ENCODE measurements at places on chromosomes 5 and 9. TPM values are rescaled to one million over a fixed set of nuclear protein-coding genes. Genes with fewer than 3 reads are reported as not detected.
A peak's percentile ranks its signal among the peaks of the same experiment; 100 is the strongest.

GRCh38 chr9:116073826-116074225 is 79.8 kb upstream of the PAPPA start:
- DNase-seq, result no peak

- no peak for DNase-seq
These were observed 370.3 kb downstream of the ARHGEF28 start for GRCh38 chr5:73996151-73996755.

GRCh38 chr5:107958861-107959260 is 288.1 kb upstream of the EFNA5 start:
- no peak for DNase-seq

DNA sequence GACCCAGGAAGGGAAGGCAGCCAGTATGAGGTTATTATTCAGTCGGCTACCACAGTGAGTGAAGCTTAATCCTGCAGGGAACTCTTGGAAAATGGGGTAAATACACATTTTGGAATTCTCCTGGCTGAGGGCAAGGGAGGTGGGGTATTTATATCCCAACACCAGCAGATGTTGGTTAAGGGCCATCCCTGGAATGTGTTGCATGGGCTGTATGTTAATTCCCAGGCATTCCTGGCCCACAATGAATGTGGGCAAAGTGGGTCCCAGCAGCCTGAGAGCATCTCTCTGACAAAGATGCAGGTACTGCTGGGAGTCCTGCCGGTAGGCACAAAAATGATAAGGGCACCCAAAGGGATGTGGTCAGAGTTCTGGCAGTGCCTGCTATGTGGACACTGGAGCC is 2.9 kb upstream of the GPRIN1 start:
- no peak for DNase-seq

GRCh38 chr5:132876020-132876759 is 2.7 kb downstream of the LEAP2 start:
- DNase-seq, result no peak

GRCh38 chr5:77828445-77828844 is 52.3 kb upstream of the TBCA start:
- no peak for DNase-seq

- no peak for DNase-seq
These were observed 87.4 kb upstream of the GNA14 start for GRCh38 chr9:77735494-77735893.

- no peak for DNase-seq
These were observed 446.4 kb downstream of the KIF4B start for GRCh38 chr5:155459889-155460500.

DNA sequence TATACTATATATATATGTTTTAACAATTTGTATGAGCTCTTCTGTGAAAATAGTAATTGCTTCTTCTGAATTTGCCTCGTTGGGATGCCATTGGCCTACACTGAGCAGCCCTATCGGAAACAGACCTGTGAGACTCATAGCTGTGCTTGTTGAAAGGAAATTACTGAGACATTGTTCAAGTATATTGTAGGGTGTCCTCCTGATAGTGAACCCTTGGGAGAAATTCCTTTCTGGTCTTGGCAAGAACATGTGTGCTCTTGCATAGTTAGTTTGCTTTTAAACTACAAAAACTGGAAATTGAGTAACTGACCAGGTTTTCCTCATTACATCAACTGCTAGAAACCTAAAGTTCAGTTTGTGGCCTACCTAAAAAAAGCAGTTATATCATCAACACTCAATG is 160.9 kb downstream of the LURAP1L start:
- DNase-seq, result no peak

DNA sequence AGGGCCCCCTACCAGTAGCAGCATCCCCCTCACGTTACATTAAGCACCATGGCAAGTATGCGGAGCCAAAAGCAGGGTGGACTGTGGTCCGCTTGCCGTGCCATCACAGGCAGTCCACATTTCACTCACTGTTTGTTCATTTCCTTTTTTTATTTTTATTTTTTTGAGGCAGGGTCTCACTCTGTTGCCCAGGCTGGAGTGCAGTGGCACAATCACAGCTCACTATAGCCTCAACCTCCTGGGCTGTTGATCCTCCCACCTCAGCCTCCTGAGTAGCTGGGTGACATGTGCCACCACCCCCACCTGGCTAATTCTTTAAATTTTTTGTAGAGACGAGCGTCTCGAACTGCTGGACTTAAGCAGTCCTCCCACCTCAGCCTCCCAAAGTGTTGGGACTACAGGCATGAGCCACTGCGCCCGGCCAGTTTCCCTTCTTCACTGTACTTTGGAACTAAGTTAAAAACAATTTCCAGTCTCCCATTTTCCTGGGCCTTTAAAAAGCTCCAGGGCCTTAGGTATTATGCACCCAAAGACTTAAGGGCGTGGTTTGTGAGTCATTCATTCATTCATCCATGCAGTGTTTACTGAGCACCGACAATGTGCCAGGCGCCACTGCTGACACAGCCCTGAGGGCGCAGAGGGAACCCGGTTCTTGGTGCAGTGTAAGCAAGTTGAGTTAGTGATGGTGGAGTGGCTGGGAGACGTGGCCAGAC is 19.9 kb downstream of the PRRX2 start:
- no peak for DNase-seq

- DNase-seq, result no peak
These were observed 58.4 kb downstream of the HMHB1 start for GRCh38 chr5:143870362-143870761.

DNA sequence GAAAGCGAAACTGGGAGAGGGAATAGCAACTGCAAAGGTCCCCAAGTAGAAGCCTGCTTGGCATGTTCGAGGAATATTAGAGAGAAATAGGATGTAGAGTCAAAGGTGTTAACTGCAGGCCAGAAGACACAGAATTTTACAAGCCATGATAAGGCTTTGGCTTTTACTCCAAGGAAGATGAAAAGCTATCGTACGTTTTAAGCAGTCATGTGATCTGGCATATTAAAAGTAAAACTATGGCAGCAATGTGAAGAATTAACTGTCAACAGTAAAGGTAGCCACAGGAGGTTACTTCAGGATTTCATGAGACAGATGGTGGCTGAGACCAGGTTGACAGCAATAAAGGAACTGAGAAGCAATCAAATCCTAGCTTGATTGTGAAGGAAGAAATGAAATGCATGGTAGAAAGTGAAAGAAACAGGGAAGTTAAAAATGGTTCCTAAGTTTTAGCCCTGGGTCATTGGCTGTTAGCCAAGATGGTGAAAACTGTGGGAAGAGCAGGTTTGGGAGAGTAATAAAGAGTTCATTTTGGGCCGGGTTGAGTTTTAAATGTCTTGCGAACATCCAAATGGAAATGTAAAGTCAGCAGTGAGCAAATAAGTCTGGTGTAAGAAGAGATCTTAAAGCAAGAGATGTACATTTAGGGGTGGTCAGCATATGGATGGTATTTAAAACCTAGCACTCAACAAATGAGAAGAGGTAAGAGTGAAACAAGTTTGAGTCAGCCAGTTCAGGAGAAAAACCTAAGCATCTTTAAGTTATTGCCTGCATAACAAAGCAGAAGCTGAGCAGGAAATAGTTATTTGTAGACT is 20.3 kb upstream of the TTC33 start:
- DNase-seq, result no peak

DNA sequence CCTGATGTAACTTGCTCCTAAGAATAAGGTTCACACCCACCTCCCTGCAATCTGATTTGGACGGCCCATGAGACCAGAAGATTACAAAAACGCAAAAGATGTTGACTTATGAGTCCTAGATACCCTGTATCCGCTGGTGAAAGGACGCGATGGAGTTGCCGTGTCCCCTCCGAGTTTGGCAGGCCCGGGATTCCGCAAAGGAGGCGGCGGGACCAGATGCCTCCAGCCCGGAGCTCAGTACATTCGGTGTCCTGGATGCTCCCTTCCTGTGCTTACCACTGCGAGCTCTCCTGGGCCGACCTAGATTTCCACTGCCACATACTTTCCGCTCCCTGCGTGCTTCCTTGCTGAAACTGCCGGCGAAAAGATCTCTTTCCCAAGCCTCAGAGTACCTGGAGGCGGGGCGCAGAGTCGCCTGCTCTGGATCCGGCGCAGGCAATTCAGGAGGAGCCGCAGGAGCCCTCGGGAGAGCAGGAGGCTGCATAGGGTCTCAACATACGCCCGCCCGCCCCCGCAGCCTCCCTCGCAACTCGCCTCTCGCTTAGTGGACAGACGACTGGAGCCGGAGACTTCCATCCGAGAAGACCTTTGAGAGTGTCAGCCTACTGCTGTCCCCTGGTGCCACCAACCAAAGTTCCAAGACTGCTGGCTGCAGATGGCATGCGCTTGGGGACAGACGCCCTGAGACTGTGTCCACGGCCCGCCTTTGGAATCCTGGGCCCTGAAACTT is 39.8 kb downstream of the ANXA2R start:
- DNase-seq, result no peak

GRCh38 chr5:6682239-6682638 is 31.0 kb upstream of the TENT4A start:
- DNase-seq, result no peak

GRCh38 chr5:20215257-20215656 is 227.3 kb upstream of the CDH18 start:
- DNase-seq, result no peak

- no peak for DNase-seq
These were observed 723.8 kb upstream of the EDIL3 start for GRCh38 chr5:85108471-85108870.

- DNase-seq, result no peak
These were observed 99.8 kb downstream of the ARRDC3 start for GRCh38 chr5:91283326-91283725.

DNA sequence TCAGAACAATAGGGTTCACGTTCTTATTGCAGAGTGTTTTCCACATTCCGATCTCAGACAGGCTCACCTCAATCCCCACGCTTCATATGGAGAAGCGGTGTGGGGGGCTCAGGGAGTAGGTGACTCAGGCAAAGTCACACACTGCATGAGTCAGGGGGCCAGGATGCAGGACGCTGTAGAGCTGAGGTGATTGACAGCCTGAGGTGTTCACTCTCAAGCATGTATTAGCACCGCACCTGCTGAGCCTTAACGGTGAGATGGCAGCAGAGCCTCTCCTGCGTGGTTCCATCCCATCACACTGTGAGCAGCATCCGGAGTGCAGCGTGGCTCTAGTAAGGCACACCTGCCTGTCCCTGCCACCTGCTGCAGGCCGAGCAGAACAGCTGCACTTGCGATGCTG is 194.0 kb downstream of the IRX2 start:
- DNase-seq, result no peak

GRCh38 chr9:123470121-123470782 is 114.3 kb downstream of the CRB2 start:
- no peak for DNase-seq

DNA sequence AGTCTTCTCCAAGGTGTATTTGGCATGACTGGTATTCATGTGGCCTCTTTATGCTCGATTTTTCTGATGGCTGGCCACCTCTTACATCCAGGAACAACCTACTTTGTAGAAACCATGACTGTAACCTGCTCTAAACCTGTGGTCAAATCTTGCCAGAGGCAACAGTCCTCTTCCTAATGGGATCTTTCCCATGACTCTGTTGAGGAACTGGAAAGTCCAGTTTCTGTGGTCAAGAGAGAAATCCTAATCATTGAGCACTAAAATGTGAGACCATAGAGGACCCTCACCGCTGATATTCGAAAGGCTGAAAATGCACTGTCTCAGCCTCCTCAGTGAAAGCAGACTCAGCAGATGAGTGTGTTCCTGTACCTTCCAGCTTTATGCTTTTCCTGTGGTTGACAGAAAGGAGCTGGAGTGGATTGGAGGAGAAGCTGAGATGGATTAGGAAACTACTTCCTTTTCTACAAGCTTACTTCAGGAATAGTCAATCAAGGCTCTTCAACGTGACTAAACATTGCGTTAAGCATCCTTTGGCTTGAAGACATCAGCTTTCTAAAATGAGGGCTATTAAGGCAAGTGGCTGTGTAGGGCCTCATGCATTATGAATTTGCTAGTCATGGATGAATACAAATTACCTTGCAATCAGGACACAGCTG is 69.7 kb upstream of the DAPK1 start:
- no peak for DNase-seq

GRCh38 chr5:94900006-94900505 is 281.6 kb downstream of the SLF1 start:
- no peak for DNase-seq

GRCh38 chr9:5438301-5439162 is 807 bp upstream of the PLGRKT start:
- peak; percentile 30 for DNase-seq

GRCh38 chr5:98902733-98903132 is 26.1 kb downstream of the CHD1 start:
- no peak for DNase-seq

DNA sequence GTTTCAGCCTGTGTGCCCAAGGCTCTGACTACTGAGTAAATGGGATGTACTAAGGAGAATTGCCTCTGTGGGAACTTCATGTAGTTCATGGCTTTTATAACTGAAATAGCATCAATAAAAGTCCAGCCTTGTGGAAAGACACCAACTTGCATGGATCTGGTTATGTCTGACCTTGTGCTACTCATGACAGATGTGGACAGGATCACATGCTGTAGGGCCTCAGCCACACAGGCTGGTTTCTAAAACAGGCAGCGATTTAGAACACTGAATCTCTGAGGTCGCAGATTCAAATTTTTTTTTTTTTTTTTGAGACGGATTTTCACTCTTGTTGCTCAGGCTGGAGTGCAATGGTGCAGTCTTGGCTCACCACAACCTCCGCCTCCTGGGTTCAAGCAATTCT is 66.5 kb upstream of the SPIN1 start:
- no peak for DNase-seq

GRCh38 chr5:176711883-176712282 is 64.6 kb downstream of the TSPAN17 start:
- DNase-seq, result no peak

DNA sequence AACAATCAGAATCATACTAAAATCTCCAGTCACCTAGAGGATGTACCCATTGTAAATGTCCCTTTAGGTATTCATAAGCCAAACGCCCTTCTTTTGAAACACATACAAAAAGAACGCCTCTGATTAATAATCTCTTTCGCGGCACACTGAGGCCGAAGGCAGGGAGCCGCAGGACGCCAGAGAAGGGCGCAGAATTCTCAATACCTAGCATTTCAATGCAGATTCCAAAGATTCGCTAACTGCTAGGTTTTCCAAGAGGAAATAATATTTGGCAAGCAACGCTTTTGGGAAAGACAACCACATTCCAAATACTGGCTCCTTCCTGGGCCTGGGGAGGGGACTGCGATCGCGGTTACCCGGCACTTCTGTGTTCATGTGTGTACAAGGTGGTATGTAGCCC is 203.3 kb downstream of the MEF2C start:
- no peak for DNase-seq

GRCh38 chr9:83012168-83012921 is 50.6 kb downstream of the RASEF start:
- no peak for DNase-seq

- peak; percentile 61 for DNase-seq
These were observed 765 bp downstream of the MARCHF6 start for GRCh38 chr5:10354048-10354872.

GRCh38 chr5:92179651-92180050 is 796.5 kb upstream of the ARRDC3 start:
- DNase-seq, result no peak

GRCh38 chr5:176190886-176191755 is 47.1 kb upstream of the SIMC1 start:
- DNase-seq, result no peak

Gene NRG2
- total RNA-seq, result 0.40 TPM

Gene LIX1
- not detected for total RNA-seq

Gene SNCAIP
- not detected for total RNA-seq

Gene CCL27
- total RNA-seq, result not detected

Gene PCDHB6
- not detected for total RNA-seq

Gene MBLAC2
- 4.8 TPM for total RNA-seq

Gene TERT
- total RNA-seq, result not detected

Gene SLC6A19
- not detected for total RNA-seq
